ENCODE measurements at places on chromosomes 2 and 18.

- no peak for DNase-seq
Observed at GRCh38 chr2:139033300-139033699, 253.1 kb upstream of the NXPH2 start.

- no peak for DNase-seq
Observed at GRCh38 chr2:107719836-107720235, 106.9 kb upstream of the RGPD4 start.

- DNase-seq: no peak
Observed at GRCh38 chr2:234502919-234503285, 6.0 kb upstream of the ARL4C start.

DNA sequence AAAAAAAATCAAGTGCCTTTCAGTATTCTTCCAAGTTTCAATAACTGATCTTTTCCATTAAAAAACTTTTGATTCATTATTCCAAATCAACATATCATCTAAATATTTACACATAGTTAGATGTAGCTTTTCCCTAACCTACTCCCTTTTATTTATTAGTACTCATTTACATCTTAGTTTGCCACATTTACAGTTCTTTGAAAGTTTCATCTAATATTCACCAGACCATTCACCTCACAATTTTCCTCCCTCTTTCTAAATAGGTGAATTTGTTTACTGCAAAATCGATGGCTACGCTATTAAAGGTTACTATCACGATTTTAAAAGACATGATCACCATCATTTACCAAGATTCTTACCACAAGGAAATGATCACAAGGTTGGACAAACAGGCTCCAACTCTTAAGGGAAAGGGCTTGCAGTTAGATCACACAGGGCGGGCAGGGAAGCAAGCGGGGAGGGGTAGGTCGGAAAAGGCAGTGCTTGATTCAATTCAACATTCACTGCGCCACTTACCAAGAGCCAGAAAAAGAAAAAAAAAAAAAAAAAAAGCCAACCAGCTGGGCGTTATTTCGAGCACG lies 654 bp upstream of the MARCHF7 start:
- no peak for DNase-seq

- DNase-seq: no peak
Observed at GRCh38 chr2:156476850-156477206, 40.6 kb downstream of the GPD2 start.

DNA sequence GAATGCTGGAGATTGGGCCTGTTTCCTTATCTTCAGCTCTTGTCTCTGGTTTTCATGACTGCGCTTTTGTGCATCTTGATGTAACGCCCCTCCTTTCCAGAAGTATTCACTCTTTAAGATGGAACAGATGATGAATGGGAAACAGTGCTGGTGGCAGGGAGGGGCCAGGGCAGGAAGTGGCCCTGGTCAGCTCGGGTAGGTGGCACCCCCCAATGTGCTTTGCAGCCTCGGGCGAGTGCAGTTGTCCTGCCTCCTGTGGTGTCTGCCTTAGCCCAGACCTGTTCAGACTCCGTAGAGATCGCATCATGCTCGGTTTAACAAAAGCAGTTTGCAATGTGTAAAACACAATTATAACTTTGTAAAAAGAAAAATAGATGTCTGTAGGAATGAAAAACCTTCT lies 17.0 kb upstream of the MGAT4A start:
- no peak for DNase-seq

- no peak for DNase-seq
Observed at GRCh38 chr2:234027641-234028040, 22.9 kb upstream of the SPP2 start.

DNA sequence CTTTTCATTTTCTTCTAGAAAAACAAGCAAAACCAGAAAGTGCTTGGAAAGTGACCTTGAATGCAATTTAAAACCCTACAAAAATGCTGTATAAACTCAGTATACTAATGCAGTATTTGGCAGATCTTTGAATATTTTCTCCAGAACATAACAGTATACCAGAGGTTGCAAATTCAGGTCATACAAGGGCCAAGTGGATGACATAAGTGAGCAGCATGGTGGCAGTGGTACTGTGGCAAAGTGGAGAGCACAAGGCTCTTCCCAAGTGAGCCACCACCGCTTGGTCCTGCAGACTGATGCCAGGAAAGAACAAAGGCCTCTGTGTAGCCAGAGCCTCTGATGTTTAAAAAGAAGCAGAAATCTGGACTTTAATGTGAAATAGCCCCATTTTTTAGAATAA lies 33.1 kb downstream of the METTL4 start:
- DNase-seq: no peak

GRCh38 chr18:34999756-35000289 lies 41.4 kb upstream of the MAPRE2 start:
- peak; percentile 28 for DNase-seq

DNA sequence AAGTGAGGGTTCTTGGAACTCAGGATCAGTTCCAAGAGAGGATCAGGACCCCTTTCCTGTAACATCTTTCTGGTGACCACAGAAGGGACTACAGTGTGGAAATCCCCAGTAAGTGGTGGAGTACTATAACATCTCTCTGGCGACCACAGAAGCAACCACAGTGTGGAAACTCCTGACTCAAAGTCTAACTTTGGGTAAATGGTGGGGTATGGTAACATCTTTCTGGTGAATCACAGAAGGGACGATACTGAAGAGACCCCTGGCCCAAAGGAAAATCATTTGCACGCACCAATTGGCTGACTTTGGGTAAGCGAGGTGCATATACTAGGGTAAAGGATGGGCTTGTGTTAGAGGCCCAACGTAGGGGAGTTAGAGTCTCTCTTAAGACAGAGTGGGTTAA lies 56.3 kb upstream of the GULP1 start:
- DNase-seq: no peak

- DNase-seq: no peak
Observed at GRCh38 chr18:11324956-11325882, 175.8 kb upstream of the PIEZO2 start.

- DNase-seq: peak; percentile 10
Observed at GRCh38 chr18:79816092-79816491, 18.4 kb downstream of the KCNG2 start.

DNA sequence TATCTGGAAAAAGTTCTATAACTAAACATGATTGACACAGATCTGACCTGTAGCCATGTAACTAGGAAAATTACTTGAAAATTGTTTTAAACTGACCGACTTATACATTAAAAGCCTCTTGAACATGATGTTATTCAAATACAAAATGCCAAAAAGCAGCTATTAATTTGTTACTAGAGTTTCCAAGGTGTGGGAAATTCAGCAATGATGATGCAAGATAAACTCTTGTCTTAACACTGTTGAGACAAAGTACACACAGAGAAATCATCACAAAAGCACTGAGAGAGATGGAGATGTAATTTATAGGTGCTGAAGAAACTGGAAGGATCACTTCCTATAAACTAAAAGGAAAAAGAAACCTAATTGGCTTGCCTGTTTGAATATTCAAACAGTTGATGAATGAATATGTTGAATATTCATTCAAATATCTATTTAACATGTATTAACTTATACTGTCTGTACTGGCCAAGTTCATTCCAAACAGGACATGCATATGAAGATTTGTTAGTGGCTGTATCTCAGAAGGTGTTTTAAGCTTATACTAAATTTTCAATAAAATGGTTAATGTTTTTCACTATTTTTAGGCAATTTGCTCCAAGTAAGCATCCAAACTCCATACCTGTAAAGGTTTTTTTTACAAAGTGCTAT lies 34.6 kb upstream of the WDR75 start:
- no peak for DNase-seq

DNA sequence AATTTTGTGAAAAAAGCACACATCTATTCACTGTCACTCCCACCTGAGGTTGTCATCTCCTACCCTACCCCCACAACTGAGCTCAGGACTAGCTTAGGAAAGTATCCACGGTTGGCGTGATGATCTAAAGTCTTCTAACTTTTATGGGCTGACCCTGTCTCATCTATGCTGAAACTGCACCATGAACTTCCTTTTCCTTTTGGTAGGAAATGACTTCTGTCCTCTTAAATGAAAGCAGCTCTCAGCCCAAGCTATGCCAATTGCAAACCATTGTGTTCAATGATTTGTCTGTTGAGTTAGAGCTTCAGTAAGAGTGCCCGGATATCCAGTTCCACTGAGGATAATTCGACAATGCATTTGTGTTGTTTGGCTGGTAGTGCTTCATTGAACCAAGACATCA lies 52.7 kb downstream of the ARHGAP25 start:
- DNase-seq: no peak

- no peak for DNase-seq
Observed at GRCh38 chr2:150282771-150283371, 204.6 kb downstream of the RND3 start.

DNA sequence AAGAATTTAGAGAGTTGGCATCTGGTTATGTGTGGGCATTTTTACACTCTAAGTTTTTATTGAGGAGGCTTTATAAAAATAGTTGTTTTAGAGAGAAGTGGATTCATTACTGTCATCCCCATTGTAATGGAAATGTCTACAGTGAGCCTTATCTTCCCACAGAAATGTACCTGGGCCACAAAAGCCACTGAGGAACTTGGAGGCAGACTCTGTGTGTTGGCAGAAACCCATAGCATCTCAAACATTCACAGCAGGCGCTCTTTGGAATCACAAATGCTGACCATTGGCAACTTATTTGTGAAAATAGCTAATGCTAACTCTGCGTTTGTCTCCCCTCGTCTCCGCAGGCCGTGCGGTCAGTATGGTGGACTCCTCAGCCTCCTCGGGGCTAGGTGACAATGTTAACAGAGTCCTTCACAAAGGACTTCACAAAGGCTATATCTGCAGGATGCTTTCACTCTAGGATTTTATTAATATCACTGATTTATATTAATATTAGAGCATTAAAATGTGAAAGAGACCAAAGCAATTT lies 689.1 kb upstream of the POU3F3 start:
- DNase-seq: peak; percentile 50

DNA sequence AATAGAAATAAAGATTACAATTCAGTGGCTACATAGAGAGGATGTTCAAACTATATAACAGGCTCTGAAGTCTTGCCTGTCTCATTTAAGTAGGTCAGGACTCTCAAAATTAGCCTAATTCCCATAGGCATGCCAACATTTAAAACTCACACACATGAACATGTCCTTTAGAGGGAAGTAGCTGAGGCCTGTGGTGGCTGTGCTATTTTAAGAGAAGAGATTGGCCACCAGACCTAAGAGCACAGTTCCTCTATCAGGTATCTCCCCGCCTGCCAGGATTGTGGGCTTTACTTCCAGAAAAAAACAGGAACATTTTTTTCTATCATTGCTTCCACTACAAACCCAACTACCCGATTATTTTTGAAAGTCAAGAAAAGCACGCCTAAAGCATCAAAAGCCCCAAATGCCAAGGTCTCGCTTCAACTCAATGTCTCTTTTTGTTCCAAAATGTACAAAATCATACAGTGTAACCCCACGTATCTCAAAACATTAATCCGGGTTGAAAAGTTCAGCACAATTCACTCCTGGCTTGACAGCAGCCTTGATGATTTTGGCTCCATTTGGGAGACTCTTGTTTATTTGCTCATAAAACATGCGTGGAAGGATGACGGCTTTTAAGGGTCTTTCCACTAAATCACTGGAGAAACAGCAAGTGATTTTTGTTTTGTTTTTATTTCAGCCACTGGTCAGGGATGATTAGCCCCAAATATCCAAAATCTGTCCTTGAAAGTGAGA lies 15.3 kb downstream of the FHL2 start:
- no peak for DNase-seq

DNA sequence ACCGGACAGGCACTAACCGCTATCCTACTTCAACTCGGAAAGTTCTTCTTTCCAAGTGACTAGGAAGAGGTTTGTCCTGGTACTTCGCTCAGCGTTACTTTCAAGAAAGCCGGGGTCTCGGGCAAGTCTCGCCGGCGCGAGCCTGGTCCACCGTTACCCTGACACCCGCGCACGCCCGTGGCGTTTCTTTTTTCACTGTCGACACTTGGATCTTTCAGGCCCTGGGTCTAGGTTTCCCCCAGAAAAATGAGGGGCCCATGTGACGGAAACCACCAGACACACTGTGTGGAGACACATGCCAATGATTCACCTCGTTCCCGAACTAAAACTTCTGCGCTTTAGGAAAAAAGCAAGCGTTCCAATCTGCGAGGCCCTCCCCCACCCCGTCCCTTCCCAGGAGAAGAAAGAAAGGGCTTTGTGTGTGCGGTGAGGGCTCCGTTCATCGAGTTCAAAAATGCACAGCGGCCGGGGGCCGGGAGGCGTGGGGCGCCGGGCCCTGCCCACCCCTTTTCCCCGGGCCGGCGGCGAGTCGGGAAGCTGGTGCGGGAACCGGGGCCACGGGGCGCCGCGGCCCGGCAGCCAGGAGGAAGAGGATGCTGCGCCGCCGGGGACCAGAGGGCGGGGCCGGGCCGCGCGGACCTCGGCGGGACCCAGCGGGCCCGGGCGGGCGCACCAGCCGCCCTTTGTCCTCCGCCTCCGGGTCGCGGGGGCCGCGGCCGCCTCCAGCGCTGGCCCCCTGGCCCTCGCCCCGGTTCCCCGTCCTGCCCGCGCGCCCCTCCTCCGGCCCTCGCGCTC lies 2.6 kb downstream of the ZNF521 start:
- peak; percentile 43 for DNase-seq

- no peak for DNase-seq
Observed at GRCh38 chr2:140975237-140975636, 1155.6 kb downstream of the LRP1B start.

DNA sequence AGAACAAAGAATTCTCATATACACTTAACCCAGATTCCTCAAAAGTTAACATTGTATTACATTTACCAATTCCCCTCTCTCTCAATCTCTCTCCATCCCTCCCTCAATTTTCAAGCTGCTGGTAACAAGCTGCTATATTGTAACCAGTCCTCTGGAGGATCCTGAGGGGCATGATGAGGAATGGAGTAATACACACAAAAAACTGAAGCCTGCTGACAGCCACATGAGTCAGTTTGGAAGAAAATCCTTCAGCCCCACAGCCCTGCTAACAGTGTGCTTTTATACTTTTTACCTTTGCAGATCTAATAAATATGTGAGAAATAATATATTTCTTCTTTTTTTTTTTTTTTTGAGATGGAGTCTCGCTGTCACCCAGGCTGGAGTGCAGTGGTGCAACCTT lies 165.7 kb upstream of the RAB12 start:
- DNase-seq: no peak

DNA sequence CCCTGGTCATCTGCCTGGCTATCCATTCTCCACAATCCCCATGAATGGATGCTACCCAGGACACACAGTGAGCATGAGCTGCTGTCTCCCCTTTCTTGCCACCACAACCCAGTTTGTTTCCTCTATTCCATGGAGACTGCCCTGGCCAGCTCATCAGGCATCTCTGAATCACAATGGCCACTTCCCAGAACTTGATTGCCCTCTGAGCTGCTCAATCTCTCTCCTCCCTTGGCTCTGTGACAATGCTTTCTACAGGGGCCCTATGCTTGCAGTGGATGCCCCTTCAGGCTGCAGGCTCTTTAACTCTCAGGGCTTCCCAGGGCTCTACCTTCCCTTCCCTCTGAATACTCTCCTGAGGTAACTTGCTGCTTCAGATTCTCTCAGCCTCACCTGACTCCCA lies 14.4 kb upstream of the SLC4A5 start:
- peak; percentile 62 for DNase-seq
